Activated CD4-positive, alpha-beta memory T cell treated with anti-CD3 and anti-CD28 coated beads, Interleukin-2, amount 10 ng/mL, durations not matched to agents 7 days and 5 days (primary cell): ENCODE measurements at places on chromosomes 5 and 9. TPM values are rescaled to one million over a fixed set of nuclear protein-coding genes. Genes with fewer than 3 reads are reported as not detected.

GRCh38 chr9:23555851-23556250, 270.2 kb downstream of the ELAVL2 start:
- no peak for DNase-seq
- no peaks in the 10 kb centered on the region for H3K4me1 ChIP-seq
- no peaks in the 10 kb centered on the region for H3K36me3 ChIP-seq
- H3K27me3 ChIP-seq: no peaks in the 10 kb centered on the region
- H3K27ac ChIP-seq: no peak overlapping the region
- no peak overlapping the region for H3K4me3 ChIP-seq

DNA sequence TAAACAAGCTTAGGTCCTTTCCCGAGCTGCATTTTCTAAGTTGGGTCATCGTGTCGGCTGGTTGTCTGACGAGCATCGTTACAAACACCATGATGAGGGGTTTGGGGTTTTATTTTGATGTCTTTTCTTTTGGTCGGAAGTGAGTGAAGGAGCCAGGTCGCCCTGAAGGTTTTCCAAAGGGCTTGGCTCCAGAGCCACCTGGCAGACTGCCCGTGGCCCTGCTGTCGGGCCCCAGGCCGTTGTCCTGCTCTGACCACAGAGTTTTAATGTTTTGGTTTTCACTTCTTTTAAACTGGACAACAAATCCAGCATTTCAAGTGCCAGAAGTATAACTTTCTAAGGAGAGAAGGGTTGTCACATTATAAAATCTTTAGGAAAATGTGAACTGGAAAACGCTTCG, 42.3 kb downstream of the TENT4A start:
- H3K4me3 ChIP-seq: no peak overlapping the region
- H3K36me3 ChIP-seq: peaks cover 58% of the 10 kb centered on the region
- H3K27ac ChIP-seq: no peak overlapping the region
- H3K4me1 ChIP-seq: no peaks in the 10 kb centered on the region
- no peak for DNase-seq

DNA sequence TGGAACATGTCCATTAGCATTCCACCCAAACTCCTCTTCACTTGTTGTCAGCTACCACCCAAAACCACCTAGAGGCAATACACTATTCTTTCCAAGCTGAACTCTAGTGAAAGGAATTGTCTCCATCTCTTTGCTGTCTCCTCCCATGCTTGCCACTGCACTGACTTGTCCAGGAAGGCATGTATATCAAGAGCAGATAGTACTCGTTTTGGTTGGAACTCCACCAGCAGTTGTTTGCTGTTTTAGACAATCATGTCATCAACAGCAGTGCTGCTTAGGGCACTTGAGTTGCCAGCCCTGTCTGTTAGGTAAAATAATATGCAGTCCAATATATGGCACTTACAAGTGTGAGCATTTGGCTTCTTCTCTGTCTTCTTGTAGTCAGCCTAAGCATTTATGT, 80.0 kb upstream of the SAP30L start:
- no peak overlapping the region for H3K4me3 ChIP-seq
- H3K27ac ChIP-seq: no peak overlapping the region
- no peak for DNase-seq

The NR3C1 gene
- 79.3 TPM for total RNA-seq

DNA sequence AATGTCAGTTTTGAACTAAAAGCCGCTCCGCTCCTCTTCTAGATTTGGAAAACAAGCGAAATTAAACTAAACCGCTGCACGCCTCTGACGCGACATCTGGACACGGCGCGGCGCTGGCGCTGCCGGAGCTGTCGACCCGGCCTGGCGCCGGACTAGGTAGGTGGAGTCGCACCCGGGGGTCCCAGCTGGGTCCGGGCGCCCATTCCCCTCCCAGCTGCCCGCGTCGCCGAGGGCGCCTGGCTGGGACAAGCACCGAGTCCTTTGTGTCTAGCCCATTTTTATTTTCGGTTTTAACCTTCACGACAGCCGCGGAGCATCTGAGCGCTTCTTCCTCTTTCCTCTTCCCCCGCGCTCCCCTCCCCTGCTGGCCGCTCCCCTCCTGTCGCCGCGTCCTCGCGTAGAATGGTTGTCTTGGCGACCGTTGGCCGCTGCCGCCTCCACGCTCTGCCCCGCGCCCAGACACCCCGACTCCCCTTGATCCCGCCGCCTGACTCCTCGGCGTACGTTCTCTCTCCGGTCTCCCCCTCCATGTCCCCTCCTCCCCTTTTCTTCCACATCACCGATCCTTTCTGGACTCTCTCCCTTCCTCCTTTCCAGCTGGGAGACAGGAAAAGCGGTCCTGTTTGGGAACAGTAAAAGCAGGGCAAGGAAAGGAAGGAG, 545 bp downstream of the CDKN2B-AS1 start:
- H3K27ac ChIP-seq: peak overlapping the region; percentile 98
- peak overlapping the region; percentile 96 for H3K4me3 ChIP-seq
- H3K36me3 ChIP-seq: peaks cover 9% of the 10 kb centered on the region
- peaks cover 36% of the 10 kb centered on the region for H3K4me1 ChIP-seq
- peaks cover 12% of the 10 kb centered on the region for H3K27me3 ChIP-seq

GRCh38 chr5:113047234-113047633, 70.6 kb downstream of the DCP2 start:
- no peak for DNase-seq
- peaks cover 38% of the 10 kb centered on the region for H3K4me1 ChIP-seq
- no peak overlapping the region for H3K27ac ChIP-seq

The CWC27 gene
- total RNA-seq: 23.5 TPM

DNA sequence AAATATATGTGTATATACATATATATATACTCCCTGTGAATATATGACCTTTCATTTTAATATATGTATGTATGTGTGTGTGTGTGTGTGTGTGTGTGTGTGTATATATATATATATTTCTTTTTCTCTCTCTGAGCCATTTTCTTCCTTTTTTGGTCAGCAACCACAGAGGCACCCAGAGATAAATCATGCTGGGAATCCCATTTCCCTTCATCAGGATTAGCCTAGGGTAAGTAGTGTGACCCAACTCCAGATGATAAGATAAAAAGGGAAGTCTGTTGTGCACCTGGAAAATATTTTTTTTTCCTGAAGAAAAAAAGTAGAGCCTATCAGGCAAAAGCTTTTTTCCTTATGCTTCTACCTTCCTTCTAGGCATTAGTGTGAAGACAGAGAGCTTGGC, 25.4 kb upstream of the SUB1 start:
- H3K27me3 ChIP-seq: no peaks in the 10 kb centered on the region
- no peak overlapping the region for H3K27ac ChIP-seq
- H3K36me3 ChIP-seq: peaks cover 31% of the 10 kb centered on the region
- H3K4me3 ChIP-seq: no peak overlapping the region
- no peaks in the 10 kb centered on the region for H3K4me1 ChIP-seq
- DNase-seq: no peak

DNA sequence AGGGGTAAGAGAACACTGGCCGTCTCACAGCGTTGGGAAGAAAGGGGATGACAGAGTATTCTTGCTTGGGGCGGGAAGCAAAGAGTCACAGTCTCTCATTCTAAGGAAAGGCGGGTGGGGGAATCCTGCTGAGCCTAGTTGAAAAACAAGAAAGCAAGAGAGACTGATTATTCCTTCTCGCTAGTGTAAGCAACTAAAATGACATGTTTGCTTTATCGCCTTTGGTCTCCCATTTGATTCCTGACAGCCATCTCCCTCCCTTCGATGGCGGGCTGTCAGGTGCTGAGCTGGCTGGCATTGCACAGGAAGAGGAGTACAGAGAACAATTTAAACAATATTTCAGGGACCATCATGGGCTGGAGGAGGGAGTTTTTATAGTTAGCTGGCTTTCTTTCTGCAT, 331.3 kb downstream of the ASTN2 start:
- no peaks in the 10 kb centered on the region for H3K27me3 ChIP-seq
- no peaks in the 10 kb centered on the region for H3K36me3 ChIP-seq
- no peak overlapping the region for H3K27ac ChIP-seq

The CSF2 gene
- 32.7 TPM for total RNA-seq

DNA sequence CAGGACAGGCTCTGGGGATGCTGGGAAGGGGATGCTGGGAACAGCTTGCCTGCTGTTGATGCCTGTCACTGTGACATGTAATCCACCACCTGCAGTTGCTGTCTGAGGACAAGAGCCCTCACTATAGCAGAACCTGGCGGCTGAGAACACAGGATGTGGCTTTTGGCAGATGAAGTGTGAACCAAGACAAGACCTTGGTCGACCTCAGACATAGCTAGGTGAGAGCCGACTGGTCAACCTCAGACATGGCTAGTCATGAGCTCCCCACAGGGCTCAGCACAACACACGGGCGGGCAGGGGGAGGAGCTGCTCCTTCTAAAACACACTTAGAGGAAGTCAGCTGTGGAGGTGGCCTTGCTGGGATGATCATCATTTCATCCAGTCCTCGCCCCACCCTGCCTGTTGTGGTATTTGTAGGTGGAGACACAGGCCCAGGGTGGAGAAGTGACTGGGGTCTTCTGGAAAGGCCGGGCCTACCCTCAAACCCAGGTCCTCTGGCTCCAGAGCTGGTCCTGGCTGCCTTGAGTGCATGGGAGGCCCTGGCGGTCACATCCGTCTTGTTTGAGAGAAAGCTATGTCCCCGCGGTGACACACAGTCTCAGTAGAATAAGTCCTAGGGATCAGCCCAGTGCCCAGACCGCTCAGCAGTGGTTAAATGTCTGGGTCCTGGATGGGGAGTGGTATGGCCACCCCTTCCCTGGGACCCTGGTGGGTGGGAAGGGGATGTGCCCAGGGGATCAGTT, 6.1 kb downstream of the SUSD3 start:
- H3K27me3 ChIP-seq: no peaks in the 10 kb centered on the region
- peak overlapping the region; percentile 74 for H3K4me3 ChIP-seq
- H3K36me3 ChIP-seq: peaks cover 64% of the 10 kb centered on the region
- peak overlapping the region; percentile 94 for H3K27ac ChIP-seq

The LCP2 gene
- 304 TPM for total RNA-seq

The NOTCH1 gene
- total RNA-seq: 58.8 TPM

The MYMK gene
- not detected for total RNA-seq

The EQTN gene
- not detected for total RNA-seq

- no peak overlapping the region for H3K27ac ChIP-seq
- H3K4me1 ChIP-seq: no peaks in the 10 kb centered on the region
- H3K27me3 ChIP-seq: peaks cover 32% of the 10 kb centered on the region
- H3K36me3 ChIP-seq: no peaks in the 10 kb centered on the region
- DNase-seq: no peak
Measured at GRCh38 chr9:14344053-14344524, 30.1 kb upstream of the NFIB start.

- H3K27me3 ChIP-seq: peaks cover 11% of the 10 kb centered on the region
- no peaks in the 10 kb centered on the region for H3K36me3 ChIP-seq
- no peak for DNase-seq
- no peak overlapping the region for H3K4me3 ChIP-seq
Measured at GRCh38 chr9:121383715-121384114, 13.7 kb upstream of the STOM start.

The OLFML2A gene
- total RNA-seq: not detected
